ENCODE measurements at places on chromosomes 4 and X. TPM values are rescaled to one million over a fixed set of nuclear protein-coding genes. Genes with fewer than 3 reads are reported as not detected.

The CAPN6 gene
- 0.36 TPM for total RNA-seq

DNA sequence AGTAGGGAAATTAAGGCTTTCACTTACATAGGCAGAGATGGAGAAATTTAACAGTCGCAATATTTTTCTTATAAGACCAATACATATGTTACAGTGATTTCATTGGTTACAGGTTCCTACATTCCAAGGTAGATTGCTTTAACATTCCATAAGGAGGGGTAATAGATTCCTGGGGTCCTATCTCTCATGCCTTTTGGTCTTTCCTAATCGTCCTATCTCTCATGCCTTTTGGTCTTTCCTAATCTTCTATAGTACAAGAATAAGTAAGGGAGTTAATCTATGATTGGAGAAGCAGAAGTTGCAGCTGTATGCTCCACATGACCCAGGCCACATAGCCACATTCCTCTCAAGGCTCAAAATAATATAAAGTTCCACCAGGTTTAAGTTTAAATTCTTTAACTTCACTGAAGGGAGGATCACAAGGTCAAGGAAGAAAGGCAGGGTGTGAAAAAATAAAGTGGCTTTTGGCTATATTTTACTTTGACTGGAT lies 285.0 kb upstream of the BOD1L1 start:
- no peak for DNase-seq

DNA sequence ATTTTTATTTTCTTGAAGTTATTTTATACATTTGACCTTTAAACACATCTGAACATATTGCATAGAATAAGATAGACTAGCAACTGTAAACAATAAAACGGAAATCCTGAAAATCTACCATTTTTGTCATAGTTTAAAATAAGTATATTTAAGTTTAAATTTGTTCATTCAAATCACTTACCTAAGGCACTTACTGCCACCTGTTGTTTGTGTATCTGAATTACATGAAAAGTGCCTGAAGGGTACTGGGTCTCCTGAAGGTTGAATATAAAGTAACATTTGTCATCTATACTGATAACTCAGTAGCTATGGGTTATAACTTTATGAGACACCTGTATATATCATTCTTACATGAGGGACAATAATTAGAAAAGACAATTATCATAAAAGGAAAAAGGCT lies 38.6 kb downstream of the TRPC5 start:
- DNase-seq = peak; percentile 2

The GC gene
- total RNA-seq = not detected

The MBTPS2 gene
- 5.9 TPM for total RNA-seq

The SCRG1 gene
- total RNA-seq = not detected

The NPY1R gene
- 0.40 TPM for total RNA-seq

GRCh38 chr4:76447393-76447851 lies 12.4 kb downstream of the SHROOM3 start:
- DNase-seq = no peak

GRCh38 chrX:151983186-151983585 lies 8.7 kb upstream of the GABRE start:
- DNase-seq = no peak

DNA sequence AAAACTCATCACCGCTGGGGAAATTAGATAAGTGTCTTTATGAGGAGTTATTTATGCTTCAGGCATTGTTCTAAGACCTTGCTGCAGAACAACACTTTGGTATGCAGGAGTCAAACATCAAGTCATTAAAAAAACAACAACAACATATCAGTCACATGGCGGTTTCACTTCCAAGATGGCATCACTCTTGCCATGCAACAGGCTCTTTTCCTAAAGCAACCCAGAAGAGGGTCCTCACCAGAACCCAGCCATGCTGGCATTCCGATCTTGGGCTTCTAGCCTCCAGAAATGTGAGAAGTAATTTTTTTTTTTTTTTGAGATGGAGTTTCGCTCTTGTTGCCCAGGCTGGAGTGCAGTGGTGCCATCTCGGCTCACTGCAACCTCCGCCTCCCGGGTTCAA lies 8.7 kb upstream of the RBMX start:
- no peak for DNase-seq

The AFM gene
- total RNA-seq = not detected

GRCh38 chr4:130478406-130478805 lies 1382.5 kb downstream of the C4orf33 start:
- peak; percentile 78 for DNase-seq

DNA sequence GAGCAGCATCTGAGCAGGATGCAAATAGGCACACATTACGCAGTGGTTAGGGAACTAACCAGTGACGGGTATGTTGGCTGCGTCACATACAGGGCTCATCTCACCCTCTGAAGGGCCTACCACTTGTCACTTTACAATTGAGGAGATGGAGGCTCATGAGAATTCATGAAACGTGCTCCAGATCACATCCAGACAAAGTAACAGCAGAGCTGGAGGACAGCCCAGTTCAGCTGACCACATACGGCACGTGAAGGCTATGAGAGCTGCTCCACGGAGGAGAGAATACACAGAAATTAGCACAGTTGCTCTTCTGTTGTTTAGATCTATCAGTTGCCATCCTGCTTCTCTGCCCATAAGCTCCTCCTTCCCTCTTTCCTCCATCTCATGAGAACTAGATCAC lies 78.4 kb downstream of the FAM9B start:
- DNase-seq = no peak

- no peak for DNase-seq
Observed at GRCh38 chr4:71254451-71255012, 84.3 kb upstream of the SLC4A4 start.

DNA sequence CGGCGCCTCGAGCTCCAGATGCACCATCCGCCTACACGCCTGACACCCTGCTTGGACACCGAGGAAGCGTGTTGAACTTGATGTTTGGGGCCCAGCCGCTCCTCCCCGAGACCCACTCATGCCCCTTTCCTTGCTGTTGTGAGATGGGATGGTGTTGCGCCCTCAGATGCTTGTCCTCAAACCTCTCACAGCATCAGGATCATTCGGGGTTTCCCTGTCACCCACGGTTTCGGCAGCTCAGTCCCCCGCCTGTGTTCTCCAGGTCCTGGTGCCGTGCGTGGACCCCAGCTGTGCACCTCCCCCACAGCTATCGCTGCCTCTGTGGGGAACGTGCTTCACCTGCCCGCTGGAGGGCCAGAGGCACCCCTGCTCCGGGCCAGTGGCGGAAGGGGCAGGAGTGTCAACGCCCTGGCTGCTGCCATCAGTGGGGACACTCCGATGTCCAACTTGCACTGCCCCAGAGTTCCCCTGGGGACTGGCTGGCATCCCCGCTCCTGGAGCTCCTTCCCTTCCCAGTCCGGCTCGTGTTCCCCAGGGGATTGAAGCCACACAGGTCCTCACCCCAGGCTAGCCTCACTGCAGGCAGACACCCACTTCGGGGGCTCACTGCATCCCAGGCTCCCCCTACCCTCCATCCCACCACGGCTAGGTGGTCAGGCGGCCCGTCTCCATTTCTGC lies 82.3 kb upstream of the ADRA2C start:
- DNase-seq = no peak

- DNase-seq = no peak
Observed at GRCh38 chrX:115582616-115583495, 21.9 kb downstream of the PLS3 start.

The TLL1 gene
- total RNA-seq = 2.0 TPM

The DDX53 gene
- total RNA-seq = not detected

DNA sequence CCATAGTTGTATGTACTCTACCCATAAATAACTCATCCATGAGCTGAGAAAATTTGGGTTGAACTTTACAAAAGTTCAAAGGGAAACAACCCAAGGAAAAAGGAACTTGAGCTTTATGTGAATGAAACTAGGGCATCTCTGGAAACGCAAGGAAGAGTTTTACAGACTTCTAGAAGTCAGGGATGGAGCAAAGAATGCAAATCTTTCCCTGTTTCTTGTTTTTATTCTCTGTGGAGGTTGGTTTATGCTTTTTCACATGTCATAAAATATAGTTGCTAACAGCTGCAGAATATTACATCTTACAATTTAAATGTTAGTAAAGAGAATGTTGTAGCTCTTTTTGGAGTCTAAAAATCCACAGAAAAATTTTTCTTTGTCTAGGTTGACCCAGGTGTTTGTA lies 754.1 kb downstream of the PCDH7 start:
- DNase-seq = no peak

The GPR34 gene
- not detected for total RNA-seq

The C4orf50 gene
- total RNA-seq = not detected

DNA sequence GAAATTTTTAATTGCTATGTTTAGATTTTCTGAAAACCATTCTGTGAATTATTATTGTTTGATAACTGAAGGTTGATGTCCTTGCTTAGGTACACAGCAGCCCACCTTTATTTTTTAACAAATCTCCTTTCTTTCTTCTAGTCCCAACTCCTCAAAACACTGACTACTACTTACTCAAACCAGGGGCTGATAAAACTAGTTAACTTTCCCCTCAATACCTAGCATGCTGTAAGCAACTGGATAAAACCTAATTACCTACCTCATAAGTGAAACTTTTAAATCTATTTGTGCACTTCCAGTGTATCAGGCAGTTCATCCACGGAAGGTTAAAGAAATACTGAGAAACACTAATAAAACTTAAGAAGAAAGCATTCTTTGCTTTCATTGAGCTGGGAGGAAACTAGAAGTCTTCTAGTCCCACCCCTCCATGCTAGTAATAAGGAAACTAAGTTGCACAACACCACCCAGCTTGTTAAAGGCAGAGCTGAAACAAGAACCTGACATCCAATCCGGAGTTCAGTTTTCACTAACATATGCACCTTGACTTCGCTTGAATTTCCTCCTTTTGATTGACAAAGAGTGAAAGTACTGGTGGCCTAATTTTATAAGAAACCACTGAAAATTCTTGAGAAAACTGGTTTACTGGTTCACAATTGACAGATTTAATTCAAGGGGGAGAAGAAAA lies 180.2 kb upstream of the TET2 start:
- DNase-seq = peak; percentile 39

DNA sequence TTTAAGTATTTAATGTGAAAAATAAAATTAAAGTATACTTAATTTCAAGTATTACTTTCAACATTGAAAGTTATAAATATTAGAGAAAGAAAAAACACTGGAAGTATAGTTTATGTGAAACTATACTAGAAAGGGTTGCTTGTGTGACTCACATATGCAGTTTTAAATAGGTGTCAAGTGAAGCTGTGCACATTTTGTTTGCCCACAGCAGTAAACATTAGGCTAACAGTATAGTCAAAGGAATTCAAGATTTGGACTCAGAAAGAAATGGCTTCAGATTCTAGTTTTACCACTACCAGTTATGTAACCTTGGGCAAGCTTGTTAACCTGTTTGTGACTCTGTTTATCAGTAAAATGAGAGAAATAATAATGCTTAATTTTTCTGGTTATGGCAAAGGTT lies 148.2 kb downstream of the FAM47B start:
- no peak for DNase-seq

DNA sequence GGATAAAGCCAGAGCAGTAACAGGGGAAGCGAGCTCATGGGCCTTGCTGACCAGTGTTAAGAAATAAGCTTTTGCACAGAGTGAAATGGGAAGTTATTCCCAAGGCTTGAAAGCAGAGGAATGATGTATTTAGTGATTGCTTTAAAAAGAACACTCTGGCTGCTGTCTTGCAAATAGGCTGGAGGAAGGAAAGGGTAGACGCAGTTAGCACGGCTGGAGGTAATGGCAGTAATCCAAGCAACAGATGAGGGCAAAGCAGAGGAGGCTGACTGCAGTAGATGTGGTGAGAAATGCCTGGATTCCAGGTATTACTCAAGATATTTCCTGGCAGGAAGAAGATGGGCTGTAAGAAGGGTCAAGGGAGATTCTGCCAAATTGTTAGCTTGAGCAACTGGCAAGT lies 1342.3 kb upstream of the AGA start:
- DNase-seq = no peak

DNA sequence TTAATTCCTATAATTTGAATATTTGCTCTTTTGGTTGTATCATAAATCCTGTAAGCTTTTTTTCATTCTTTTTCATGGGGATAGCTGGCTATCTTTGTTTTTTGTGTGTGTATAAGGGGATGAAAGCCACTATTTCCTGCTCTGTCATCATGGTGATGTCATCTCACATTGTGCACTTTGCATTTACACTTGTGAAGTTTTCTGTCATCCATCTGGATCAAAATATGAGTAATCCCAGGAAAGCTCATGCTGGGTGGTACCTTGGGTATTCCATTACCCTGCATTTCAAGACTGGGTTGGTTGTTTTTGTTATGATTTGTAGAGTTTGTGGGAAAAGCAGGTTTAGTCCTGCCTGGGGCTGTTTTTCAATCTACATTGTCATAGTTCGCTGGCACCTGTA lies 367.3 kb downstream of the CHIC1 start:
- no peak for DNase-seq

- DNase-seq = no peak
Observed at GRCh38 chr4:47692691-47693090, 145.2 kb downstream of the CORIN start.

- peak; percentile 35 for DNase-seq
Observed at GRCh38 chrX:65642914-65643491, 24.5 kb upstream of the MSN start.

GRCh38 chrX:97876697-97877407 lies 993.1 kb downstream of the RPA4 start:
- DNase-seq = no peak

GRCh38 chr4:57074744-57075143 lies 35.4 kb downstream of the IGFBP7 start:
- peak; percentile 53 for DNase-seq

The PGM2 gene
- 36.5 TPM for total RNA-seq

The SH2D1A gene
- not detected for total RNA-seq

Measured in epithelial cell of proximal tubule (primary cell).